Panc1 (cell line): ENCODE measurements at places on chromosomes 11 and 22. TPM values are rescaled to one million over a fixed set of nuclear protein-coding genes. Genes with fewer than 3 reads are reported as not detected.

DNA sequence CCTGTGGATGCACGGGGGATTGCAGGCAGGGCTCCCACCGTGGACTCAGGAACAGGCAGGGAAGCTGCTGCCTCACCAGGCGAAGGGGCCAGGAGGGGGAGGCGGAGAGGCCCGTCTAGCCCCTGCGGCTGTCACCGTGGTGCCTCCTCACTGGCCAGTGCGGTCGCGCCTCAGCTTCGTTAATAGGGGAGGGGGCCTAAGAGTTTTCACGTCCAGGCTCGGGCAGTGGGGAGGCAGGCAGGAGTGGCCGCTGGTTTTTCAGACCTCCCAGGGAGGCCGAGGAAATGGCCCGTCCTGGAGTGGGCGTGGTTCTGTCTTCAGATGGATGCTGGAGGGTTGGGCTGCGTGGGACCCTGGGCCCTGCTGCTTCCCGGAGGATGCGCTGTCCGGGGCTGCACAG is 91.1 kb upstream of the B3GAT1 start:
- H3K4me3 ChIP-seq: no peak overlapping the region
- H3K27me3 ChIP-seq: peaks cover 2% of the 10 kb centered on the region
- no peak for DNase-seq
- no peaks in the 10 kb centered on the region for H3K4me1 ChIP-seq
- H3K27ac ChIP-seq: no peak overlapping the region

DNA sequence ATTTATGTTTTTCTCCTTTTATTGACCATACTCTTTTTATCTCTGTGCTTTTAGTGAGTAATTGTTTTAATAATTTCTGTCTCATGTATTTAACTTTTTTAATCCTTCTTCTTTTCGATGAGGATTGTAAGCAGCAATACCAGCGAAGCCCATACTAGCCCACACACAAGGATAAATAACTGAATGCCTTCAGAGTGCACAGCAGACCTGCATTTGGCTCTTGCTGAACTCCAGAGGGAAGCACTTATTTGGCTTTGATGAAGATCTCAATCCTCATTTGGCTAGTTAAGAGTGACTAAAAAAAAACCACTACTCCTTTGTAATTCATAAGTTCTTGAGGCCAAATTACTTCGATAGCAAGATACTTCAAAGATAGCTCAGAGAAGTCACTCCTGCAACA is 293.3 kb downstream of the METTL15 start:
- H3K4me1 ChIP-seq: no peaks in the 10 kb centered on the region
- DNase-seq: no peak
- H3K4me3 ChIP-seq: no peak overlapping the region
- H3K27ac ChIP-seq: no peak overlapping the region
- H3K36me3 ChIP-seq: no peaks in the 10 kb centered on the region

- H3K27me3 ChIP-seq: peaks cover 39% of the 10 kb centered on the region
- H3K27ac ChIP-seq: no peak overlapping the region
- no peak for DNase-seq
These were observed 36.4 kb upstream of the MRPL17 start for GRCh38 chr11:6719576-6719975.

- H3K4me3 ChIP-seq: no peak overlapping the region
- no peak for DNase-seq
- H3K27ac ChIP-seq: no peak overlapping the region
- H3K36me3 ChIP-seq: no peaks in the 10 kb centered on the region
These were observed 128.4 kb downstream of the FAM76B start for GRCh38 chr11:95661162-95661561.

GRCh38 chr11:64862987-64863390 is 15.4 kb downstream of the EHD1 start:
- H3K4me3 ChIP-seq: no peak overlapping the region
- H3K36me3 ChIP-seq: no peaks in the 10 kb centered on the region
- DNase-seq: no peak
- H3K27me3 ChIP-seq: no peaks in the 10 kb centered on the region
- H3K4me1 ChIP-seq: peaks cover 59% of the 10 kb centered on the region

GRCh38 chr22:27858626-27859025 is 57.1 kb upstream of the MN1 start:
- no peaks in the 10 kb centered on the region for H3K4me1 ChIP-seq
- H3K27me3 ChIP-seq: no peaks in the 10 kb centered on the region
- H3K36me3 ChIP-seq: peaks cover 20% of the 10 kb centered on the region
- no peak overlapping the region for H3K27ac ChIP-seq

The HTATIP2 gene
- 68.9 TPM for total RNA-seq

The OR5P2 gene
- not detected for total RNA-seq
